ENCODE measurements at places on chromosomes 12 and 14.

- no peak for DNase-seq
These were observed 698.6 kb downstream of the NOVA1 start for GRCh38 chr14:25899197-25899596.

GRCh38 chr14:54566410-54567223, at the start of gene SAMD4A:
TSS of gene SAMD4A (plus strand) at chr14:54567128. CDS start at chr14:54567917, 789 bp downstream.
- DNase-seq: peak; percentile 91

DNA sequence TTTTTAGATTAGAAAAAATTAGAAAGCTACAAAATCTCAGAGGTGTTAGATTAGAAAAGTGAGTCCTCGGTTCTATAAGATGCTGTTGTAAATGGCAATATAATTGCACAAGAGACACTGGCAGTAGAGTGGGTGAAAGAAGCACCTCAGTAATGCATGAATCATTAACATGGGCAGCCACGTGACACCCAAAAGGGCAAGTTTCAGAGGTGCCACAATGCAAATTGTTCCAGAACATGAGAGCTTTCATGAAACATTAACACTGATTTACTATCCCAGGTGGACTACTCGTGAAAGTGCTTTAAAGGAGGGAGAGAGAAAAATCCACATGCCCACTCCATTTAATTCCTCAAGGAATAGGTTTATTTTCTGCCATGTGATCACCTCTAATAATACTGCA, 108.4 kb downstream of the PTPRR start:
- DNase-seq: no peak

DNA sequence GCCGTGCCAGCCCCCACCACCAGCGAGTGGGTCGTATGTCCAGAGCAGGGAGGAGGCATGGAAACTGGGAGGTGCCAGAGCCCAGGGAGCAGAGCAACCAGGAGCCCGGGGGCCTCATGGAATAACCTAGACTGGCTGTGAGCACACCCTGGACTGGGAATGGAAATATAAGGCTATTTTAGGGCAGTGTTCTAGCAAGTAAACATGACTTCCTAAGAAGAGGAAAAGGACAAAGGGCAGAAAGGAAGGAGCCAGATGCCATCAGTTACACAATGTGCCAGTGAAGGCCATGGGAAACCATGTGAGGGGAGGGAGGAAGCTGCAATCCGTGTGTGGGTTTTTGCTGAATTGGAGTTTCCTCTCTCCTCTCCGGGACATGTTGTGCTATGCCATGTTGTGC, 18.7 kb upstream of the CPM start:
- DNase-seq: peak; percentile 39

DNA sequence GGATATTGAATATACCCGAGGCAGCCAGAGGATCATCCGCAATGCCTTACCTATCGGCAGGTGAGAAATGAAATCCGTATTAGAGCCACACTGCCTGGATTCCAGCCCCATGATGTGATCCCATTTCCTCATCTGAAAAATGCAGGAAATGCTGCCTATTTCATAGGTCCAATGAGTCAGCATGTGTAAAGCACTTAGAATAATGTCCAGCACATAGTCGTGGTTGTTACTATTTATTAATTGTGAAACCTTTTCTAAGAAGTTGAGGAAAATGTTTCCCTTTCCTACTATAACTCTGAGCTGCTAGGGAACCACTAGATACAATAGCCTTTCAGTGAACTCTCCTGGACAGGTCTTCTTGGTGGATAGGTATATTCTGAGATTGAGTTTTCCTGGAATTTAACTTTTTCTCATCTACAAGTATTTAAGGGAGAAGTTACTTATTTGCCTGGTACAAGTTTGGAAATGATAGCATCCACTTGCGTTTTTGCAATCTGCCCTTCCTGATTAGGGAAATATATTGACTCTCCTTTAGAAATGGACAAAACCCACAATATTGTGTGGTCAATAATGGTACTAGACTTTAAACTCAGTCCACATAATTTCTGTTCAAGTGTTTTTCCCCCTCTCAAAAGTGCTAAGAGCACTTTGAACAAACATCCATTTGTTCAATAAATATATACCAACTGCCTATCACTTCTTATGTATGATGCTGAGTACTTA, 12.2 kb downstream of the POLR3B start:
- no peak for DNase-seq

DNA sequence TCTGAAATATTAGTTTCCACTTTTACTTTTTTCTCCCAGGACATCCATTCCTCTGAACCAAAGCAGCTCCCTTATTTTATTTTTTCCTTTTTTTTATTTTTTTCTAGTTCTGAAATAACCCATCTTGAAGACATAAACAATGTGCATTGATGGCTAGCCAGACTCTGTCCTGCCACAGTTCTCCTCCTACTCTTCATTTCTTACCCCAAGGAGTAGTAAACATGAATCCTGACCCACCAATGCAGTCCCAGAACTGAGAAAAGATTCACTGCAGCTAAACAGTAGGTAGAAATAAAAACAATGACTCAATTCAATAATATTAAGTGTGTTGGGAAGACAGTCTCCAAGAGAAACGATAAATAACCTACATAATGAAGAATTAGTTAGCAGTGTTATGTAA, 65.7 kb upstream of the NOVA1 start:
- no peak for DNase-seq

DNA sequence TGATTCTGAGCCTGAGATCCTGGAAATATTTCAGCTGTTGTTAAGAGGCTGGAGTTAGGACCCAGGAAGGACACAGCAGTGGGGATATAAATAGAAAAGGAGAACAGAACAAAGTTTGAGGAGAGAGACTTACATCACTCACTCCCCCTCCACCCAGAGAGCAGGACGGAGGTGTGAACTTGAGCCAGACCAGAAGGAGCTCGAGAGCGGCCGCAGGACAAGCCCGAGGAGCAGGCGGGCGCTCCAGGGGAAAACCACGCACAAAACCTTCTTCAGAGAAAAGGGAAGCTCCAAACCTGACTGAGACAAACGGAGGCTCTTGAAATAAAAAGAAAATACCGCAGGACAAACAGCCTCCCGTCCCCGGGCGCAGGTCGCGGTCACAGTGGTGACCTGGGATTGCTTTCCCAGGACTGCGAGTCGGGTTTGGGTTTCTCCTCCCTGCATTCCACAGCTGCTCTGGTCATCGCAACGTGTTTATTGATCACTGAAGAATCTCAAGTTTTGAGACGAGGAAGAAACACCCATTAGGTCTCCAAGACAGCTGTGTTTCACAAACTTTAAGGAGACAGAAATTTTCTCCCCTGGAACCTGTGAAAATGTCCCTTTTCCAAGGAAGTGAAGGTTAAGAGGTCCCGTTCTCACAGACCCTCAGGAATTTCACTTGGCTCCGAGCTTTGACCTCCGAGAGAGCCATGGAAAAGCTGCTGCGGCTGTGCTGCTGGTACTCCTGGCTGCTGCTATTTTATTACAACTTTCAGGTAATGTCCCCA, at the start of gene ADGRD1:
Gene ADGRD1, plus strand, starts transcription at position 137 of the 773 bp plus-strand sequence. Its CDS starts 559 bp downstream, at position 696.
- DNase-seq: peak; percentile 79

DNA sequence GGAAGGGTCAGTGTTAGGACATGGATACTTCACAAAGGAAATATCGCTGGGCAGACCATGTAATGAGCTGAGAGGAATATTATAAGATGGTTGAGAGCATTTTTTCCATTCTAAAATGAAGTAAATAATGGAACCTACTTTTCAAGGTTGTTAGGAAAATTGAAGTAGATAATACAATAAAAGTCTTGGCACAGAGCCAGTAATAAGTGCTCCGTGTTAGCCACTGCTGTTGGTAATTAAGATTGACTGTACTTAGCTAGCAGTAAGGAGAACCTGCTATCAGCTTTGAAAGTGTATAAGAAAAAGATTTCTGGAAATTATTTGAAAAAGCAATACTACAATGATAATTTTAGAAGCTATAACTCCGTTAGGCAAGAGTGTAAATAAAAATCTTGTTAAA, 77.6 kb downstream of the SCAF11 start:
- no peak for DNase-seq

GRCh38 chr14:22178333-22178839, 410.6 kb downstream of the DAD1 start:
- DNase-seq: no peak

- DNase-seq: no peak
These were observed 408.7 kb downstream of the ADAMTS20 start for GRCh38 chr12:43143278-43143677.

DNA sequence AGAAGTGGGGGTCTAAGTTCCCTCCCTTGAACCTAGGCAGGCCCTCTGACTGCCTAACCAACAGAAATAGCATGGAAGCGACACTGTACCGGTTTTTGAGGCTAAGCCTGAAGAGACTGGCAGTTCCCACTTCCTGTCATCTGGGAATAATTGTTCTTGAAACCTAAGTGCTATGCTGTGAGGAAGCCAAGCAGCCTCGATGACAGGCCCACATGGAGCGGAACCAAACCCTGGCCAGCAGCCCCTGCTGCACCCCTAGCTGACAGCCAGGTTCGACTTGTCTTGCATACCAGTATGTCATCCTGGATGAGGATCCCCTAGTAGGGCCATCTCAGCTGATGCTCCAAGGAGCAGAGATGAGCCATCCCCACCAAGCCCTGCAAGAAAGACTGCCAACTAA, 6.4 kb upstream of the GPR68 start:
- no peak for DNase-seq

GRCh38 chr14:68705741-68706283, 87.1 kb downstream of the ZFP36L1 start:
- DNase-seq: no peak

DNA sequence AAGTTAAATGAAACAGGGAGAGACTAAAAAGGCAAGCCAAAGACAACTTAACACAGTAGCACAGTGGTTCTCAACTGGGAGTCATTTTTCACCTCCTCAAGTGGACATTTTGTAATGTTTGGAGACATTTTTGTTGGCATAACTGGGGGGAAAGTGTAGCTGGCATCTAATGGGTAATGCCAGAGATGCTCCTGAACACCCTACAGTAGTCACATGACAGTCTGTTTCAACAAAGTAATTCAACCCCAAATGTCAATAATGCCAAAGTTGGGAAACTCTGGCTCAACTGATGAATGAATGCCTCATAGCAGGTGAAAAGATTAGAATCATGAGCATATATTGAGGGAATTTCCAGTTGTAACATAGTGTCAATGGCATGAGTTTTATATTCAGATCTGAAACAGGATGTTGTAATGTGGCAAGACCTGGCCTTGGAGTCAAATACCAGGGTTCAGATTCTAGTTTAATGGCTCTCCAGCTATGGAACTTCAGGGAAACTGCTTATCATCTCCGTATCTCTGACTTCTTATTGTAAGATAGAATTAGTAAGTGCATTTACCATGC, 2.4 kb upstream of the OR4K5 start:
- no peak for DNase-seq

DNA sequence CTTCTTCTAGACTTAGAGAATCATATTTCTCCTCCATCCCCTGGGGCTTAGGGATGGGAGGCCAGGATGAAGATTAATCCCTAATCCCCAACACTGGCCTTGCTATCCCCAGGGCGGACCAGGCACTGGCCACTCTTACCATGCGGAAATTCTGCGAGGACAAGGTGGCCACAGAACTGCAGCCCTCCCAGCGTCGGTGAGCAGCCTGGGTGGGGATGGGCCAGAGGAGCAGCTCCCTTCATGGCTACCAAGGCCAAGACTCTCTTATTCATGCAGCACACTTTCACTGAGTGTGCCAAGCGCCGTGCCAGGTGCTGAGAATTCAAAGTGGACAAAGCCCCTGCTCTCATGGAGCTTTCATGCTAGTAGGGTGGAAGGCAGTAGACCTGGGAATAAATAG, 7.0 kb downstream of the TNS2 start:
- no peak for DNase-seq

DNA sequence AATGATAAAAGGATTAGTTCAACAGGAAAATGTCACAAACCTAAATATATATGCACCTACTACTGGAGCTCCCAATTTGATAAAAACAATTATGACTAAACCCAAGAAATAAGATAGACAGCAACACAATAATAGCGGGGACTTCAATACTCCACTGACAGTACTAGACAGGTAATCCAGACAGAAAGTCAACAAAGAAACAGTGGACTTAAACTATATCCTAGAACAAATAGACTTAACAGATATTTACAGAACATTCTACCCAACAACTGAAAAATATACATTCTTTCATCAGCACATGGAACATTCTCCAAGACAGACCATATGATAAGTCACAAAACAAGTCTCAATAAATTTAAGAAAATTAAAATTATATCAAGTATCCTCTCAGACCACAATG, 28.0 kb upstream of the LGR5 start:
- no peak for DNase-seq

Data from left ventricle myocardium superior (tissue), 1 donor.